ENCODE measurements at places on chromosomes 6 and 20.

DNA sequence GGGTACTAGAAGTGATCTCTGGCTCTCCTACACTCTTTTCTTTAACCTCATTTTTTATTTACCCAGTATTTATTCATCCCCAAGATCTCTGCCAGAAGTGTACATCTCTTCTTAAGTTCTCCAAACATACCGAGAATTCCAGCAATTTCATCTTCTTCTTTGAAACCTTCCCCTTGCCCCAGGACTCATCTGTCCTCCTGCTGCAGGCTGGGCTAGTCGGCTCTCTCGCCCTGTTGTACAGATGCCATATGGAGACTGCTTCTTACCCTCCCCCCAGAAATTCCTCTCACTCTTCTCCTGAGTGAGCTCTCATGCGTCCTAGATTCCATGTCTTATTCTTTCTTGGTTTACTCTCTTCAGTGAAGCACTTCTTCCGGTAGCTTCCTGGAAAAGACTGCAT lies 21.9 kb upstream of the PNRC1 start:
- no peak for DNase-seq

DNA sequence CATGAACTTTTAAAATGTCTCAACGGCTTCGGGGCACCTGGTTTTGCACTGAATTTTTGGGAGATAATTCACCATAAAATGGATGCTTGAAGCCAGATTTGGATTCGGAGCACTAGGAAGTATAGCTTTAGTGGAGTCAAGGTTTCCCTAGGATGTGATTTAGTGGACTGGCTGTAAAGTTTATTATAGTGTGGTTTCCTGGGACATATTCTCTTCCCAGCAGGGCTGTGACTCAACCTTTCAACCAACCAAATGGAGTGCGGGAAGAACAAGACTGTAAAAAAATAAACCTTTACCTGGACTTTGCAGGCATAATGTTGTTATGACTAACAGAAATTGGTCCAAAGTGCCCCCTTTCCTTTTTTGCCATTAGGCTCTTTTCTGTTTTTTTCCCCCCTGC lies 327.4 kb upstream of the MAN1A1 start:
- no peak for DNase-seq

GRCh38 chr6:26172608-26172968 lies 85.4 kb downstream of the HFE start:
- peak; percentile 52 for DNase-seq

DNA sequence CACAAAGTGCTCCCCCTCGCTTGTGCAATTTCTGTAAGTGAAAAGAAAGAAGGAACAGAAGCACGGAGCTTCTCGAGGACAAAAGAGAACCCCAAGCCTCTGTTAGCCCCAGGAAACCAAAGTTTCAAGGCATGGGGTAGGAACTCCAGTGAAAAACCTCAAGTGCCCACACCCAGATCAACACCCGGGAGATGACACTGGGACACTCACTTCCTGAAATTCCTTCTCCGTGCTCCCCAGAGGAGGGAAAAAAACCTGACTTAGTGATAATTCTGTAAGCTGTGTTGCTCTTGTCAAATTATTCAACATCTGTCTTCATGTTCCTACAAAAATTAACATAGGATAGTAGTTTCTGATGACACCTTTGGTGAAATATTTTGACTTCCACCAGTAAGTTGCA lies 4.6 kb downstream of the MDGA1 start:
- no peak for DNase-seq

- DNase-seq = no peak
These were observed 230.2 kb downstream of the CDH4 start for GRCh38 chr20:61482056-61482887.

DNA sequence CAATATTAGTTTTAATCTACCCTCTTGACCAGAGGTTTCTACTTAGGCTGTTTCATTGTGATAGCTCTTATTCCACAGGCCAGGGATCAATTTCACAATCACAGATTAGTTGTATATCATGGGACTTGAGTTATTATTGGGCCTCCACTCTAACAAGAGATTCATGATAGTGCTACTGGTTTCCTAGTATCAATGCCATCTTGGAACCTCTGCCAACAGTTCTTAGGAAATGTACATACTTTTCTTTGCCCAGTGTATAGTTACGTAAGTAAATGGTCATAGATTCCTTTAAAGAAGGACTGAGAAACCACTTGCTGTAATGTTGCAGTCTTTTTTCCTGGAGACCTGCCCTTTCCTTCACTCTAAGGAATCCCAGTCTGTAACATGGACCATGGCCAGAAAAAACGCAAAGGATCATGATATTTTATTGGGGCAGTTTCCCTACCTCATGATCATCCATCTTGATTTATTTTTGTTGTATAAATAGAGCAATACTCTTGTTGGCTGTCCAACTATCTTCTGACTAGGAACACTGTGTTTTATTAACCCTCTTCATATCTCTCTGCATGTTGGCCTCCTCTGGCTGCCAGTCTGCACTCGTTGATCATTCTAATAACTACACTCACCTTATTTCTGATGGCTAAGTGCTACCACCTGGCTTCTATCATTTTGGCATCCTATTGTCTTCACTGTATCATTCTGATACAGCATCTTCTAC lies 38.0 kb upstream of the VGLL2 start:
- no peak for DNase-seq

- DNase-seq = no peak
These were observed 30.7 kb downstream of the CDH22 start for GRCh38 chr20:46277602-46278001.

DNA sequence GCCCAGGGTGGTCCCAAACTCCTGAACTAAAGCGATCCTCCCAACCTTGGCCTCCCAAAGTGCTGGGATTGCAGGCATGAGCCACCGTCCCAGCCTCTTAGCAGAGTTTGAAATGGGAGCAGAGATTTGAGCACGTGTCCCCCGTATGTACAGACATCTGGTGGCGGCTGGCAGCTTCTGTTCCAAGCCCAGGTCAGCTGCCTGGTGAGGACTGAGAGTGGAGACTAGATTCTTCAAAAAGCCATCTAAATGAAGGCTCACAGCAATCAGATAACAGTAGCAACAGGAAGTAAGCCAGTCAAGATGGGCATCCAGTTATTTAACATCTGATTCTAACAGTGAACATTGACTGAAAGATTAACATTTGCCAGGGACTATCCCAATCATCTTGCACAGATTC lies 128.1 kb upstream of the AKAP12 start:
- no peak for DNase-seq

DNA sequence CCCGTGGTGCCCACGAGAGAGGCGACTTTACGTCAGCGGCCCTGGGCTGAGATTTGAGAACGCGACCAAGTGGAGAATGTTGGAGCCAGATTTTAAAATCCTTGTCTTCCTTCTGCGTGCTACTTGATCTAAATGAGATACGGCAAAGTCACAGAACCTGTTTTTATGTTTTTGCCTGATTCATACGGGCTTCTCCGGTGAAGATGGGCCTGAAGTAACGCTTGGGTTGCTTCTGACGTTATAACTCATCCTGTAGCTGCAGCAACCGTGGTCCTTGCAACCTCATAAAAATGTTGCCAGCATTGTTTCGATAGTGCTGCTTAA lies 462 bp upstream of the SLC35B3 start:
- no peak for DNase-seq

Data from activated naive CD4-positive, alpha-beta T cell treated with anti-CD3 and anti-CD28 coated beads, Interleukin-2, amount 10 ng/mL, durations not matched to agents 7 days and 5 days (primary cell).